Gastrocnemius medialis (tissue), 4 donors: ENCODE measurements at places on chromosomes 4 and X. TPM values are rescaled to one million over a fixed set of nuclear protein-coding genes. Genes with fewer than 3 reads are reported as not detected.

DNA sequence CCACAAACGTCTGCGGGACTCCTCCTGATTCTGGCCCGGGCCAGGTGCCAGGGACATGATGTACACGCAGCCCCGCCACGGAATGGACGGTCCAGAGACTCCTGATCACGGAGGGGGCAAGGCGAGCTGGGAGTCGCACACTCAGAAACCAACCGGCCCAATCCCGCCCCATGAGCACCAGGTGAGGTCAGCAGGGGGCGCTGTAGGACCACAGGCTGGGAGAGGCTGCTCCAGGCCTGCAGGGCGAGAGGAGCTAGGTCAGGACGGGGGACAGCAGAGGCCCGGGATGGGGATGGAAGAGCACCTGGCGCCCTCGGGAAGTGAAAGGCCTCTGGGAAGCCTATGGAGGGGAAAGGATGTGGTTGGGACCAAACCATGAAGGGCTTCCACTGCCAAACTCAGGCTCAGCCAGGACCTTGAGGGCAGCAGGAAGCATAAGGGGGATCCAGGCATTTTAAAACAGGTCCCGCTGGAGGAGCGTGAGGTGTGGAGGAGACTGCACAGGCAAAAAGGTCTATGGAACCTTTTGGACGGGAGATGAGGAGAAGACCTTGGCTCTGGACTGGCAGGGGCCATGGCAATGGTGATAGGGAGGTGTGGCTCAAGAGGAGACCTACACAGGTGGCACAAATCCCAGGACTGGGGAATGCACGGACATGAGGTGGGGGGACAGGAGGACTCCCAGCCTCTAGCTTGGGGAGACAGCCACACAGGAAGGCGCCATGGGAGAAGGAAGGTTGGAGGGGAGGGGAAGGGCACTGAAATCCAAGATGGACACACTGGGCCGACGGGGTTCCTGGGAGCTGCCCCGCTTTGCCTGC is 79.2 kb downstream of the MTMR1 start:
- peak; percentile 71 for DNase-seq

DNA sequence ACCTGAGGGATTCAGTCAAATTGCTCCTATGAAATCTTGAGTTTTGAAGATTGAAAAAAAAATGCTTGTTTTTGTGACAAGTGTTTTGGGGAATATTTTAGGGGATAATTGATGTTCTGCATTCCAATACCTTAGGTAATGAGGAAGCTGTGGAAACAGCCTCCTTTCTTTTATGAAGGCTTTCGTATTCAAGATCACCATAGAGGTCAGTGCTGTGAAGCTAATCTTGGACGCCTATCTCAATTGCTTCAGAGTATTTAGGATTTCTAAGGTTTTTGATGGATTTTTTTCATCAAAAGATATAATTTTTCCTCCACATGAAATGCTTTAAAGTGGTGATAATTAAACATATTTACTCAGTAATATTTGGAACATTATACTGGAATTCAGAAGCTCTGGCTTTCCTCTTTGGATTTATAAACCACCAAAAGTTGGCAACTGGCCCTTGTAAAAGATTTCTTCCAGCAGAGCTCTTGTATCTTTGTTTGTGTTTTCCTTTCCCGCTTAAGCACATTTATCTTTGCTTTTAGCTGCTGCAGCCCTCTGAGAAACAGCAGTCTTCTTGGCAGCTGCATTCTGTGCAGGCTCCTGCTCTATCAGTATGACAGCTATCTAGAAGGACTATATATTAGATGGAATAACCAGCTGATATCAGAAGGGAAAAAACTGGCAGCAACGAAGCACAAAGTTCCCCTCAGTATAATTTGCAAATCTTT is 63.7 kb downstream of the HMGB2 start:
- no peak for DNase-seq

DNA sequence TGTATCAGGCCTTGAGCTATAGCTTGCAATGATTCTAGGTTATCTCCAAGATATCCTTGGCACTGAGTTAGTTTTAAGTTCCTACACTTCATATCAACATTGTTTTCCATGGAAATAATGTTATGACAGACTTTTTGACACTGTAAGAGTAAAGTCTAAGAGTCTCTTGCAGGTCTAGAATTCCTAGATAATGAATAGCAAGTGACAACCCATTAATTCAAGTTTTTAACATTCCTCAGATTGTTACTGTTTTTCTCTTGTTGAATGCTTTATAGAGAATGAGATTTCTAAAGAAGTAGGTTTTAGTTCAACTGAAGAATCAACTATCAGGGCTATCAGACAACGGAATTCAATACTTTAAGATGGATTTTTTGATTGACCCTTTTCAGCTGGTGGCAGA is 276.1 kb downstream of the PPP3CA start:
- DNase-seq, result no peak

GRCh38 chrX:41009850-41010846 is 75.1 kb upstream of the USP9X start:
- peak; percentile 44 for DNase-seq

- no peak for DNase-seq
Measured at GRCh38 chrX:47172971-47173792, 20.4 kb upstream of the UBA1 start.

GRCh38 chr4:150240011-150240410 is 161.8 kb downstream of the DCLK2 start:
- no peak for DNase-seq

GRCh38 chr4:182177166-182177565 is 66.0 kb upstream of the TENM3 start:
- no peak for DNase-seq

CCDC110 gene
- total RNA-seq, result 0.97 TPM

CXCR3 gene
- total RNA-seq, result not detected

BRS3 gene
- total RNA-seq, result not detected
